GM23338 (cell line): ENCODE measurements at places on chromosomes 3 and 15.
A peak's percentile ranks its signal among the peaks of the same experiment; 100 is the strongest.

DNA sequence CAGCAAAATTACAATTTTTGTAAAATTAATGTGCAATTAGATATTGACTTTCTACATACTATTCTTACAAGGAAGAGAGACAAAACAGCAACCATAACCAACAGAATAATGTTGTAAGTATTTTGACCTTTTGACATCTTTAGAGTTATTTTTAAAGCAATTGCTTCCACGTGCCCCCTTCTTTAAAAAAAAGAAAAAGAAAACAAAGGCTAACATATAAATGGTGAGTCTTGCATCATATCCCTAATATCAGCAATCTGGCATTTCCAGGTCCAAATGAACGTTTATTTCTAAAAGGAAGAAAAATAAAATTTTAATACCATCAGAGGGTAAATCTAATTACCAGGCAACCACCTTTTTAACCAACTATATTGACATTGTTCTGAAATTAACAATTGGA lies 19.3 kb upstream of the STRIT1 start:
- DNase-seq = no peak

DNA sequence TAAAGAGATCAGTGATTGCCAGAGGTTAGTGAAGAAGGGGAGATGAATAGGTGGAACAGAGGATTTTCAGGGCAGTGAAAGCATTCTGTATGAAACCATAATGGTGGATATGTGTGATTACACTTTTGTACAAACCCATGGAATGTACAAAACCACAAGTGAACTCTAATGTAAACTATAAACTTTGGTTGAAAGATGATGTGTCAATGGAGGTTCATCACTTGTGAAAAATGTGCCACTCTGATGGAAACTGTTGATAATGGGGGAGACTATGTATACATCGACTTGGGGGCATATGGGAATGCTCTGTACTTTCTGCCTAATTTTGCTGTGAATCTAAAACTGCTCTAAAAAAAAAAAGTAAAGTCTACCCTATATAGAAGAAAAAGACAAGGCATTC lies 68.7 kb upstream of the ARHGEF3 start:
- no peak for DNase-seq

GRCh38 chr15:81108427-81108826 lies 25.6 kb upstream of the CFAP161 start:
- DNase-seq = peak; percentile 66

DNA sequence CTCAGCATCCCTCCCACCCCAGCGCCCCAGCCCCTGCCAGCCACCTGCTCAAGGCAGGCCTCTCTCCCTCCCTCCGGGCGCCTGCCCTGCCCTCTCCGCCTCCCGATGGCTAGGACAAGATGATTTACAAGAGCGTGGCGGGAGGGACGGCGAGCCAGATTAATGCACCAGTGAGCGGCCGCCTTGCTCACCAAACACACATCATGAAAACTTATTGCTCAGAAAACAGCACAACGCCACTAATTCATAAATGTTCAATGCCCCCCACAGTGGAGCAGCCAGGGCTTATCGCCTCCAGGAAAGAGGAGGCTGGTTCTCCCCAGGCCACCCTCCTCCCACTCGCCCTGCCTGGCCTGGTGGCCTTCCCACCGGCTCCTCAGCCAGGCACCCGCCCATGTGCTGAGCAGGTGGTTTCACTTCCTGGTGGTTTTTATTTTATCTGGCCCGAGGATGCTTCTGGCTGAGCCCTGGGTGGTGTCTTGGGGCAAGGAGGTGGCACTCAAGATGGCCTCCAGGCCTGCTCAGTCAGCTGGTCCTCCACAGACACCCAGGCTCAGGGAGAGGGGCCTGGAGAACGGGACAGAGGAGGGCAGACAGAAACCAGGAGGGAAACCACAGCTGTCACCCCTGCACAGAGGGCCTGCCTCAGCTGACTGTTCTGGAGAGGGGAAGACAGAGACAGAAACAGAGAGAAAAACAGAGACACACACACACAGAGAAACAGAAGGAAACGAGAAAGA lies 284.9 kb downstream of the UACA start:
- no peak for DNase-seq

DNA sequence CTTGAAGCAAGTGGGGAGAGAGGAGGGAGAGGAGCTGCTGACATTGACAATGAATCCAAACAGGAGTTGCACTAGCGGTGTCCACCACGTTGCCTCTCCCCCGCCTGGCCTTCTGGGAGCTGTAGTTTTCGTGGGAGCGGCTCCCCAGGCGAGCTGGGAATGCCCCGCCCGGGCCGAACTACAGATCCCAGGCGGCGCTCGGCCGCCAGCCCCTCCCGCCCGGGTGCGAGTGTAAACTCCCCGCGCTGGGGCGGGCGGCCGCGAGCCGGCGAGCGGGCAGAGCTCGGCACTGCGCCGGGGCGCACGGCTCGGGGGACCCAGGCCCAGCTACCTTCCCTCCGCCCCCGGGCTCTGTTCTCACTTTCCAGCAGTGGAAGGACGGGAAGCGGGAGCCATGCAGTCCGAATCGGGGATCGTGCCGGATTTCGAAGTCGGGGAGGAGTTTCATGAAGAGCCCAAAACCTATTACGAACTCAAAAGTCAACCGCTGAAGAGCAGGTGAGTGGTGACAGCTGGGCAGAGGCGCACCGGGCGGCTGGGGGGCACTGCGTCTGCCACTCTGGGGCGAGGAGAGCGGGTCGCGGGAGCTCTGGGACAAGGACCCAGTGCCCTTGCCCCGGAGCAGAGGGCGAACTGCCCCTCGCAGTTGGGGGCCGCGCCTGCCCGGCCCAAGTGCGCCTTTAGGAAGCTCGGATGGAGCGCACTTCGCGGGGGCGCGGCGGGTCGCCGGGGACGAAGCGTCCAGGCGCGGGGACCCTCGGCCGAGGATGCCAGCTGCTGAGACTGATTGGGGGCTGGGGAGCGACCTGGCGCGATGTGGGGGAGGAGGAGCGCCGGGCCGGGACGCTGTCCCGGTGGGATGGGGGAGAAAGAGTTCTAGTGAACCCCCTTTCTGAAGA lies at the start of gene MITF:
Gene MITF (plus strand): TSS at position 261 of the 899 bp plus-strand sequence. CDS start 134 bp downstream, at position 395.
- peak; percentile 97 for DNase-seq

GRCh38 chr3:124293584-124293983 lies 301.7 kb upstream of the ROPN1 start:
- DNase-seq = no peak

- no peak for DNase-seq
Observed at GRCh38 chr3:172559020-172559419, 35.8 kb upstream of the TNFSF10 start.

GRCh38 chr3:179181021-179181472 lies 32.9 kb downstream of the PIK3CA start:
- no peak for DNase-seq

DNA sequence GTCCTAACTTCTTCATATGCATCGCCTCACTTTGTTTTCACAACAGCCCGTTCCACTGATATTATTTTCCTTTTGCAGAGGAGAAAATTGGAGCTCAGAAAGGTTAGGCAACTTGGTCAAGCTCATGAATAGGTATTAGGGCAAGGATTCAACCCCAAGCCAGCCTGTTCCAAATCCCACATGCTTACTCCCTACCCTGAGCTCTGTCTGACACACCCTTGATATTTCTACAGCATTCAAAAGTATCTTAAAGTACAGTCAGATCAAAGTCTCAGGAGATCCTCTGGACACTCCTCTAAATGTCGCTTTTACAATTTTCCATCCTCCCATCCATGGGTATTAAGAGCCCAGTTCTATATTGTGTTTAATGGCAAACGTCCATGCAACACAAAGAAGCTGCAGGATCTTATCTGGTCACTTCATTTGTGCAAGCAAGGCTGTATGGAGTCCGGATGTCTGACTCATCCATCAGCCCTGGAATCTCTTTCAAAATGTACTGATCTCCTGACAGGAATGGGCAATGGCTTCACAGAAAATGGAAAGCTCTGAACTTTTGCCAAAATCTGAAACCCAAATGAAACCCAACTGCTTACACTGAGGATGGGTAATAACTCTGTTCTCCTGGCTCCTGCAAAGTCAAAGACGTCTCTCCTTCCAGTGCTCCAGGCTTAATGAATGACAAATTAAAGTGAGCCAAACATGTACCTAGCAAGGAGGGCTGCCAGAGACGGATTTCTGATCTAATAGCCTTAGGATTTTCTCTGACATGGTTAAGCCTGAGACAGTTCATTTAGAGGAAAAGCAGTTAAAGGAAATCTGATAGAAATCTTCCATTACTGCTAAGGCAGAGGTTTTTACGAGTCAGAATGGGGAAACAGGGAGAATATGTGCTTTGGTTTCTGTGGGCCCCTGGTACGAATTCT lies 230.9 kb upstream of the RORA start:
- no peak for DNase-seq

DNA sequence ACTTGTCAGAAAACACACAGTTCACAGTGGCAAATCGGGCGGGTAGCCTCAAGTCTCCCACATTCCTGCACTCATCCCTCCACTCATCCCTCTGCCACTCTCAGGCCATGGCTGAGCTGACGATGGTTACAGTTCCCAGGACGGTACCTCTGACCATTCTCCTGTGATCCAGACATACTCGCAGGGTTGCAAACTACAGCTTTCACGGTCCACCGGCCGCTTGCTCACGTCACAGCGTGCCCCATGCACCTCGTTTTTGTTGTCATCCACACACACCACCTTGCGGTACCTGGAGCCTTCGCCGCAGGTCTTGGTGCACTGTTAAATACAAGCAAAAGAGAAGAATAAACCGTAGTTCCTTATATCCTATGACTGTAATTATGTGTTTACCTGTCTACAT lies 137.1 kb downstream of the ADAMTS9 start:
- DNase-seq = no peak

DNA sequence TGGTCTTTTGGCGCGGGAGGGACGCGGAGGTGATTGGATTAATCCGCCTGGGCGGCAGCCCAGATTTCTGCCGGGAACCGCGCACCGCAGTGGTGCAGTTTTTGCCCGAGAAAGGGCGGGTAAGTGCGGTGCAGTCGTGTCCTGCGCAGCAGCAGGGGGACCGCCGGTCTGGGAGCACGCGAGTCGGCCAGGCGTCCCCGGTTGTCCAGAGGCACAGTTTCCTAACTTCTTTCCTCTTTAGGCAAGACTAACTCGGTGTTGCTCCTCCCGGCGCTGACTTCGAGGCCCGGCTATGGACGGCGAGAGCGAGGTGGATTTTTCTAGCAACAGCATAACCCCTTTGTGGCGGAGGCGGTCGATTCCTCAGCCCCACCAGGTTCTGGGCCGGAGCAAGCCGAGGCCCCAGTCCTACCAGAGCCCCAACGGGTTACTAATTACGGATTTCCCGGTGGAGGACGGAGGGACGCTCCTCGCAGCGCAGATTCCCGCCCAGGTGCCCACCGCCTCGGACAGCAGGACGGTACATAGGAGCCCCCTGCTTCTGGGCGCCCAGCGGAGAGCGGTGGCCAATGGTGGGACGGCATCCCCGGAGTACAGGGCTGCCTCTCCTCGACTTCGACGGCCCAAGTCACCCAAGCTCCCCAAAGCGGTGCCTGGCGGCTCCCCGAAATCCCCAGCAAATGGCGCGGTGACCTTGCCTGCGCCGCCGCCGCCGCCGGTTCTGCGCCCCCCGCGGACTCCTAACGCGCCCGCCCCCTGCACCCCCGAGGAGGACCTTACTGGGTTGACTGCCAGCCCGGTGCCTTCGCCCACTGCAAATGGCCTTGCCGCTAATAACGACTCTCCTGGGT lies 736 bp downstream of the ARHGEF26 start:
- DNase-seq = peak; percentile 66

GRCh38 chr3:4503050-4503449 lies 9.9 kb downstream of the ITPR1 start:
- DNase-seq = no peak

DNA sequence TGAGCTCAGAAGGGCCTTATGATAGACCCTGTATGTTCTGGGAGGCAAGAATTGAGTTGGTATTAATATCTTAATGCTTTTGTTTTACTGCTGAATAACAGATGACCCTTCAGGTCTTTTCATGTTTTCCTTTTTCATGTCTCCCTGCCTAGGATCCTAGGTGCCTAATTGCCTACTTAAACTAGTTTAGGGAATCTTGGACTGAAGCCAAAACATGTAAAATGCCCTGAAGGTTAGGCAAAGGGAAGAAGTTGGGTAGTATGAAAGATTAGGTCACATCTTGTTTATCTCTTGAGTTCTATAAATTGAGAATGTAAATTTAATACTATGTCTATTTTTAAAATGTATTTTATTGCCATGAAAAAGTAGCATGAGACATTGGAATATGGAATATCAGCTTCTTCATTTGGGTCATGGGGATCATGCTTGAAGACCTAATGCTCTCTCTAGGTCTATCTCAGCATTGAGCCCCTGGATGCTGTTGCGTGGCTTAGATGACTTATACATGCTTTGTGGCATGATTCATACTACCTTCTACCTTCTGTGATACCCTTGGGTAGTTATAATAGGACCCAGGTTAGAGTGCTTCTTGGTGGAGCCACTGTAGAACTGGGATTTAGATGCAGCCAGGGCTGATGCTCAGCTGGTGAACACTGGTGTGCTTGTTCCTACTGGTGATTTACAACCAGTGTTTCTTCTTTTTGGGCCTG lies 26.4 kb downstream of the RBM6 start:
- DNase-seq = no peak

DNA sequence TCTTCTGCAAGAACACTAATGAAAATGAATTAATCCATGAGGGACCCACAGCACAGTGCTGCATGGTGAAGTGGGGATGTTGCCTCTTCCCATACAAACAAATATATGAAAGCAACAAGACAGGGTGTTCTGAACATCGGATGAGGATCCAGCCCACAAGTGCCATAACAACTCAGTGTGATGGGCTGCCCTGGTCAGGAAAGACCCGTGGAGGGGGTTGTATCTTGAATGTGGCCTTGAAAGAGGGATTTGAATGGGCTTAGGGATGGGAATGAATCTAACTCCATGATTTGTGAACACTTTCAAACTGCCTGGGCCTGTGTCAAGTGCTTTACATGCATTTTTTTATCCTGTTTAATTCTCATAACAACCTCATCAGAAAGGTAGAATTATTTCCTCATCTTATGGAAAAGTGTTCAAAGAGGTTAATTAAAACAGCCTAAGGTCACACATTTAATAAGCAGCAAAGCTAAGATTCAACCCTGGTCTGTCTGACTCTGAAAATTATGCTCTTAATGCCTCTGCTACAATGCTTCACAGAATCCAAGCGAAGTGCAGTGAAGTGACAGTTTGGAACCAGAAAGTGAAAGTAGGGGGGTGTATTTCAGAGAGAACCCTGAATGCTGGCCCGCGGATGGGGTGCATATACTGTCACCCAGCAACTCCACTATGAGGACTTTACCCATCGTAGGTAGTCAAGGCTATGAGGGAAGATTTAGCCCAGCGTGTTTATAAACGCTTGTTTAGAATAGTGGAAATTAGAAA lies 65.6 kb upstream of the HEG1 start:
- DNase-seq = no peak

DNA sequence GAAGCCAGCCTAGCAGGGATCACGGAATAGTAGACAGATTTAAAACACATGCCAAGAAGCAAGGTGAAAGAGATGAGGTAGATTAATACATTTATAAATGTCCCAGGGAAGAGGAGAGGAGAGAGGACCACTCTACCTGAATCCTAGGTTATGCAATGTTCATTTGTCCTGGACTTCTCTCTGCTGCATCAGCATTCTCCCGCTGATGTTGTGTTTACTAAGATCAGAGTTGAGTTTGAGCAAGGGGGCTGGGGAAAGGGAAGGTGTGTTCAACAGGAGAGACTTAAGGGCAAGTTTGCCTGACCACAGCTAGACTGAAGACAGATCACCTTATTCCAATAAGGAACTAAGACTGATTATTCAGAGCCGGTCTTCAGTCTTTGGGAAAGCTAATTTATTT lies 1.1 kb upstream of the KPNA1 start:
- DNase-seq = no peak

GRCh38 chr3:122925756-122926155 lies 101.8 kb downstream of the SEMA5B start:
- no peak for DNase-seq
